ENCODE measurements at places on chromosomes 3 and 15.

GRCh38 chr3:14122301-14122700 is 2.4 kb downstream of the CHCHD4 start:
- no peak for DNase-seq

DNA sequence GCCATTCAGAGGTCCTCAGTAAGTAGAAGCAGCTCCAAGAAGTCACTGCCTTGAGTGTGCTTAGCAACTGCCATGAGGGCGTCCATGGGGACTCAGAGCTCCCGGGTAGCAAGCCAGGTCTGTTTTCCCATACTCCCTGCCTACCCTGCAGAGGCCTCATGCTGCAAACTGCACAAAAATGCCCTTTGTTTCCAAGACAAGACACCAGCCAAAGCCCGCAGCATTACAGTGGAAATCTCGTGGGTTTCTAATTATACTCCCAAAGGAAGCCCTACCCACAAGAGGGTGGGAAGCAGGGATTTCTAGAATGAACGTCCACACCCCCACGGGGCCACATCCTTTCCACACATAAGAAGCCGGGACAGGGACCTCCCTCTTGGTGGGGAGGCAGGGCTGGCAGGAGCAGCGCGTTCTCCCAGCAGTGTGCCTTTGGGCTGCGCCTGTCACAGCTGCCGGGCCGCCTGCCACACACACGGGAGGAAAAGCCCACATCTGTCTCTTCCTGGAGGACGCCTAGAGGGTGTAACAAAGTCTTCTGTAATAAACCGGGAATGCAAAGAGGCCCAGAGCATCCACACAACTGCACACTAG is 31.1 kb downstream of the FAM174B start:
- DNase-seq, result peak; percentile 39

DNA sequence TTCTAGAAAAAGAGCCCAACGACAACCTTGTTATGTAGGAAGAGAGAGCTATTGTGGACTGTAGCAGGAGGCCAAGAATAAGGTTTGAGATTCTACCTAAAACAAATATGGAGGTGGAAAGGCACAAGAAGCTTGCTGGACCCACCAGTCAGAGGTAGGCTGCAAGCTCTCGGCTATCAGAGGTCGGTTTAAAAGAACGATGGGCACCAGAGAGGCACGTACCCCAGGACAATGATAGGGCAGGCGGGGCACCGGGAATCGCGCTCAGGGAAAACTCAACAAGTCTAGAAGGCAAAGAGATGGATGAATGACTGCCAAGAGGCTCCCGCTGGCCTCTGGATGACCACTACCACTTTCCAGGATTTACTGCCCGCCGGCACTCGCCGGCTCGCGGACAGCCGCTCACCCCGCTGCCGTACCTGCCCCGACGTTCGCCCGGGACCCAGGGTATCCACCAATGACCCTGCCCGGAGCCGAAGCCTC is 1.1 kb downstream of the HDGFL3 start:
- DNase-seq, result peak; percentile 57

DNA sequence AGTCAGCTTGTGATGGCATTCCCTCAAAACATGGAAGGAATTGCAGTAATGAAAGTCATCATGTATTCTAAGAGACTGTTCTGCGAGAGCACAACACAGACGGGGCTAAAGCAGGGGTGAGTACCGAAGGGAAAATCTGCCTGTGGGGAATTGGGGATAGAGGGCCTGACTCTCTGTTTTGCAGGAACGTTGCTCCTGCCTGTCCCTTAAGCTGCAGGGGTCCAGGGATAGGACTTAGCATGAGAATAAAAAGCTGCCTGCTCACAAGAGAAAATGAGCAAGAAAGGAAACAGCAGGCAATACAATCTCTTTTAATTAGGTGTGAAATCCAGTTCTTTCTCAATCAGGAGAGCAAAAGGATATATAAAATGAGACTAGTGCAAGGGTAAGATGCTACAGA is 62.2 kb downstream of the TIGIT start:
- no peak for DNase-seq

DNA sequence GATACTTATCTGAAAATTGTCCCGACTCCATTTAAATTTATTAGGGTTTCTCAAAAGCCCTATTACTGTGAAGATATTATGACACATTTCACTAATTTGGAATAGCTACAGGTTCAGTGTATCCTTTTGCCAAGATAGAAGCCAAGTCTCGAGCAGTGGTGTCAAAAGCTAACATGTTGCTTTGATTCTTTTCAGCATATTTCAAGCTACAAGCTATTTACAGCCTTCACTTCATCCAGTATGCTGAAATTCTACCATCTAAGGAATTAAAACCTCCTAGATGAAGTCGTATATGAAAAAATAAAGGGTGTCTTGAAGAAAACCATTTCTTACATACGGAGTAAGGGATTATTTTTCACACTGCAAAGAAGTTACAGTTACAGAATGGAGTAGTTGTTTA is 31.2 kb upstream of the ADAMTS9 start:
- DNase-seq, result no peak

GRCh38 chr3:67384016-67384415 is 270.4 kb downstream of the SUCLG2 start:
- DNase-seq, result no peak

DNA sequence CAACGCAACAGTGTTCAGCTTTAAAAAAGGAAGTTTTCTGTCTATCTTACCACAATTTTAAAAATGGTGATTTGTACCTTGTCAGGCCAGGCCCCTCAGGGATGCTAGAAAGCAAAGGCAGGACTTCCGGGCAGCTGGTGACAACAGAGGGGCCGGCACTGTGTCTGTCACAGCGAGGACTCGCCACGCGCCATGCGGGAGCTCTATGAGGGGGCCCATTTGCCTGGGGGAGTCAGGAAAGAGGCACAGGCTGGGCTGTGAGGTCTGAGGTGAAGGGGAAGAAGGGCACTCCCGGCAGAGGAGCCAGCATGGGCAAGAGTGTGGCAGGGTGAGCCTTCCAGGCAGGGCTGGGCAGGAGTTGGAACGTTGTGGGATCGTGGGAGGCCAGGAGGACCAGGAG is 7.0 kb downstream of the IQSEC1 start:
- no peak for DNase-seq

GRCh38 chr15:43133430-43134156 is at the start of gene TMEM62:
Gene TMEM62, plus strand, starts transcription at chr15:43133586. Its CDS starts 217 bp downstream, at chr15:43133803.
- peak; percentile 54 for DNase-seq

GRCh38 chr3:8460050-8460708 is 41.4 kb upstream of the LMCD1 start:
- DNase-seq, result no peak

DNA sequence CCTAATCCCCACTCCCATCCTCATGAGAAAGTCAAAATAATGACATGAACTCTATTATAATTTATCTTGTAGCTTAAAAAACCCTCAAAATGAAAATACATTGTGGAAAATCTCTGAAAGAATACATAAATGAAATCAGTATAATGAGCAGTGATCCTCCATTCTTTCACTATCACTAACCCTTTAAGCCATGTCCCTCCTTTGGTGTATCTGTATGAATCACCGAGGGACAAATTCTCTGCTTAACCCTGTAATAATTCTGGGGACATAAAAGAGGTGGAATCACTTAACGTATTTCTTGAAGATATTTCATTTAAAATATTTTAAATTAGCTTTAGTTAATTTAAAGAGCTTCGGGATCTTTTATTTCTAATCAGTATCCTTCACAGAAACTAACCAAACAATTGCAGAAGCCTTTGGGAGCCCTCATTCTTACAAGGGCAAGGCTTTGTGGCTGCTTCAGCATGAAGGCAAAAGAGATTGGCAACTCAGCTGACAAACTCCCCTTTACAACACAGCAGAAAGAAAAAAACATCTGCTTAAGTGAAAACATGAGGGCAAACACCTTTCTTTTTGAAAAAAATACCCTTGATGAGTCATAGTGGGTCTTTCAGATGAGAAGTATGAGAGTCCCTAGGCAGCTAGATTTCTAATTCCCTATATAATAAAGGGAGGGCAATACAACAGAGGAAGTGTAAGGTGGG is 44.0 kb upstream of the ALCAM start:
- no peak for DNase-seq

DNA sequence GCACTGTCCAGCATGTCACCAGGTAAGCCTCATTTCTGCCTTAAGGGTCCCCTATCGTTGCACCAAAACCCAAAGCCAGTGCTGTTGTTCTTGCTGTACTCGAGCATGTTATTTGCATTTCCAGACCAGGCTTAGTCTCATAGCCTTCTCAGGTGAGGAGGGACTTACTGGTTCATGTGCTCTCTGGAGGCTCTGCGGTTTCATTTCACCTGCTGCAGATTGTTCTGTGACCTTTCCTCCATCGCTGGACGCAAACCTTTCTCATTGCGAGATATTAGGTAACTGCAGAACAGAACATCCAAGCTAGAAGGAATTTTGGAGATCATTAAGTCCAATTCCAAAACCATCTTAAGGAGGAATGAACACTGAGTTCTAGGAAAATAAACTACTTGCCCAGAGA is 187.3 kb upstream of the BCL6 start:
- DNase-seq, result no peak

- DNase-seq, result no peak
Measured at GRCh38 chr3:12829886-12830784, 11.2 kb downstream of the RPL32 start.

DNA sequence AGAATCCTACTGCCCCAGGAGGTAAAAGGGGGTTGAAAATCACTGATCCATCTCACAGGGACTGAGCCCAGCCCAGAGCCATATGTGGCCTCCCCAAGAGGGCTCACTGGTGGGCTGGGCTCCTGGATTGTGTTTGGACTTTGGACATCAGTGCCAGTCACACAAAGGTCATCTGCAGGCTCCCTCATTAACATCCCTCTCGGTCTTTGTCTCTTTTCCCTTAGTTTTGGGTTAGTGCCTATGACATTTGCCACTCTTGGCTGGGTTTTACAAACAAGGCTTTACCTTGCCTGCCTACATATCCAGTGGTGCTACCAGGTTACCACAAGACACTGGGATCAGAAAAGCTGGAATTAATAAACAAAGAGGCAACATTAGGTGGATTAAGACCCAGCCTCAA is 27.9 kb downstream of the IFT122 start:
- DNase-seq, result no peak

- DNase-seq, result no peak
Measured at GRCh38 chr15:60898896-60899295, 330.2 kb downstream of the RORA start.

DNA sequence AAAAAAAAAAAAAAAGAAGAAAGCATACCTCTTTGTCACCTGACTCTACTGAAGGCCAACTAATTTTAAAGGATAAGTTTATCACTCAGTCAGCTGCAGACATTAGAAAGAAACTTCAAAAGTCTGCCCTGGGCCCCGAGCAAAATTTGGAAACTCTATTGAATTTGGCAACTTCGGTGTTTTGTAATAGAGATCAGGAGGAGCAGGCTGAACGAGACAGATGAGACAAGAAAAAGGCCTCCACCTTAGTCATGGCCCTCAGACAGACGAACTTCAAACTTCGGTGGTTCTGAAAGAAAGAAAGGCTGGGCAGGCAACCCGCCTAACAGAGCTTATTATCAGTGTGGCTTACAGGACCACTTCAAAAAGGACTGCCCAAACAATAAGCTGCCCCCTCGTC is 18.5 kb downstream of the GLDN start:
- no peak for DNase-seq

DNA sequence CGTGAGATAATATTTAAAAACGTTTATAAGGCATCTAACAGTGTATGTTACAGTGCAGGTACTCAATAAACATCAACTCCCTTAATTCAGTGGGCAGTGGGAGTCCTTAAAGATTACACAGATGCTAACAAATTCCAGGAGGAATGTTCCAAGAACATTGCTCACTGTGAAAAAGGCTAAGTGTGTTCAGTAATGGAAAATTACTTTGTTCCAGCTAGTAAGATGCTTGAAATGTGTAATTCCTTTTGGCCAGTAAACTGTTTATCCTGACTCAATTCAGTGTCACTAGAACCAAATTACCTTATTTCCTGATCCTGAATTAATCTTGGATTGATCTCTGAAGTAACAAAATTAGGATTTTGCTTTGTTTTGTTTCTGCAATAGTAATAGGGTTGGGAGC is 54.2 kb upstream of the SEMA6D start:
- no peak for DNase-seq

DNA sequence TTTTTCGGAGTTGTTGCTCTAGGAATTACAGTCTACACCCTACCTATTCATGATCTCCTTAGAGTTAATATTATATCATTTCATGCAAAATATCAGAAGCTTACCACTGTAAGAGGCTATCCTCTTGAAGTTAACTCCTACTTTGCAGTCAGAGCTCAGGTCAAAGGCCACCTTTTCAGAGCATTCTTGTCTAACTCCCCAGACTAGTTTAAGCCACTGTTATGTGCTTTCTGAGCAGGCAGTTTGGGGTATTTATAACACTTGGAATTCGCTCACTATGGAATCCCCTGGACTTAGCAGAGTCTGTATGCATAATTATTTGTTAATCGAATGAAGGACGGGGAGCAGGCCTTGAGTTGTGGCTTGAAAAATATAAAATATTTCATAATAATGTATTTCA is 21.7 kb downstream of the MED12L start:
- no peak for DNase-seq

DNA sequence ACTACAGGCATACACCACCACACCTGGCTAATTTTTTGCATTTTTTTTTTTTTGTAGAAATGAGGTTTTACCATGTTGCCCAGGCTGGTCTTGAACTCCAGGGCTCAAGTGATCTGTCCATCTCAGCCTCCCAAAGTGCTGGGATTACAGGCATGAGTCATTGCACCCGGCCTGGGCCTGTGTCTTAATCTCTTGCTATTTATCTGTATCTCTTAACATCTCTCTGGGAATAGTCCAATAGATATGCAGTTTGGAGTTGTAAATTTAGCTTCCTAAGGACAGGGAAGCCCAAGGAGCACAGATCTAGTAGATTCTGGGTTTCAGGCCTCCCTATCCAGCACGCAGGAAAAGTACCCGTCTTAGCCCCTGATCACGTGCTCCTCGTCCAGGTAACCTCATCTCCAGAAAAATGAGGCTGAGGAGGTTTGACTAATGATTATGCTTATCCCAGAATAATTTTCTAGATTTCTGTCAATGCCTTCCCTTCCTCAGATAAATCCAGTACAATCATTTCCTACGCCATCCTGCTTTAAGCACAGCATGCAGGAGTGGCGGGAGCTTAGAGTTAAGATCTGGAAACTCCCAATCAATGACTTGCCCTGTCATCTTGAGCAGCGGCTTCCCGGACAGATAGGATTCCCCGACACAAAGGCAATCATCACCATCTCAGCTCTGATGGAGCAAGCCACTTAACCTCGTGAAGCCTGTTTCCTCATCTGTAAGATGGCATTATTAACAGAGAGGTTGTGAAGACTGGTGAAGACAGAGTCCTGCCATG is 12.3 kb upstream of the CTDSPL start:
- no peak for DNase-seq

GRCh38 chr3:64809086-64809485 is 121.3 kb upstream of the ADAMTS9 start:
- no peak for DNase-seq

- no peak for DNase-seq
Measured at GRCh38 chr3:48739617-48739954, 22.6 kb upstream of the IP6K2 start.

DNA sequence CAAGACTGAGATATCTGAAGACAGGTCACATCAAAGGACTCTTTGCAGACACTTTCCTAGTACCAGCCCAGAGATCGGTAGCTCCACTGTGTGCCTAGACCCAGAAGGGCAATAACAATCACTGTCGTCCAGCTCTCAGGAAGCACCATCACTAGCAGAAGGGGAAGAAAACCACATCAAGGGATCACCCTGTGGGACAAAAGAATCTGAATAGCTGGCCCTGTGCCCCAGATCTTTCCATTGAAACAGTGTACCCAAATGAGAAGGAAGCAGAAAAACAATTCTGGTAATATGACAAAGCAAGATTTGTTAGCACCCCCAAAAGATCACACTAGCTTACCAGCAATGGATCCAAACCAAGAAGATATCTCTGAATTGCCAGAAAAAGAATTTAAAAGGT is 404.4 kb upstream of the NECTIN3 start:
- DNase-seq, result no peak

GRCh38 chr3:52233108-52233591 is 5.8 kb downstream of the TWF2 start:
- no peak for DNase-seq

Measured in ovary (tissue), 10 donors.